ENCODE measurements at places on chromosomes 6 and 20.

- DNase-seq: no peak
These were observed 5.2 kb upstream of the LAMA5 start for GRCh38 chr20:62372042-62372993.

GRCh38 chr20:18734525-18735189, 78.9 kb upstream of the SCP2D1 start:
- no peak for DNase-seq

DNA sequence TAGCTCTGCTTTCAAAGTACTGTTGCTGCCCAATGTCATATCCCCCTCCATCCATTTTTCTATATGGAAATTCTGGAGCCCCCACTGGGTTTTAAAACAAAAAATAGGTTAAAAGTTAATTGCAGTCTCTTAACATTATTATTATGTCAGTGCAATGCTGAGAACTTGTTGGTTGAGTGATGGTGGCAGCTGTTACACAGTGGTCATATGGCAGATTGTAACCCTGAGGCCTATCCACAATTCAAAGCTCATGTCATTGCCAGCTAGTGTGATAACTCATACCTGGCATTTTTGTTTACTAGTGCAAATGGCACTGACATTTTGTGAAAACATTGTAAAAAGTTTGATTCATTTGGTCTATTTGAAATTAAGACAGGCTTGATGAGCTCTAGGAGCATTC, 305.7 kb upstream of the FLRT3 start:
- DNase-seq: no peak

- no peak for DNase-seq
These were observed 33.9 kb upstream of the STXBP5 start for GRCh38 chr6:147170269-147170668.

DNA sequence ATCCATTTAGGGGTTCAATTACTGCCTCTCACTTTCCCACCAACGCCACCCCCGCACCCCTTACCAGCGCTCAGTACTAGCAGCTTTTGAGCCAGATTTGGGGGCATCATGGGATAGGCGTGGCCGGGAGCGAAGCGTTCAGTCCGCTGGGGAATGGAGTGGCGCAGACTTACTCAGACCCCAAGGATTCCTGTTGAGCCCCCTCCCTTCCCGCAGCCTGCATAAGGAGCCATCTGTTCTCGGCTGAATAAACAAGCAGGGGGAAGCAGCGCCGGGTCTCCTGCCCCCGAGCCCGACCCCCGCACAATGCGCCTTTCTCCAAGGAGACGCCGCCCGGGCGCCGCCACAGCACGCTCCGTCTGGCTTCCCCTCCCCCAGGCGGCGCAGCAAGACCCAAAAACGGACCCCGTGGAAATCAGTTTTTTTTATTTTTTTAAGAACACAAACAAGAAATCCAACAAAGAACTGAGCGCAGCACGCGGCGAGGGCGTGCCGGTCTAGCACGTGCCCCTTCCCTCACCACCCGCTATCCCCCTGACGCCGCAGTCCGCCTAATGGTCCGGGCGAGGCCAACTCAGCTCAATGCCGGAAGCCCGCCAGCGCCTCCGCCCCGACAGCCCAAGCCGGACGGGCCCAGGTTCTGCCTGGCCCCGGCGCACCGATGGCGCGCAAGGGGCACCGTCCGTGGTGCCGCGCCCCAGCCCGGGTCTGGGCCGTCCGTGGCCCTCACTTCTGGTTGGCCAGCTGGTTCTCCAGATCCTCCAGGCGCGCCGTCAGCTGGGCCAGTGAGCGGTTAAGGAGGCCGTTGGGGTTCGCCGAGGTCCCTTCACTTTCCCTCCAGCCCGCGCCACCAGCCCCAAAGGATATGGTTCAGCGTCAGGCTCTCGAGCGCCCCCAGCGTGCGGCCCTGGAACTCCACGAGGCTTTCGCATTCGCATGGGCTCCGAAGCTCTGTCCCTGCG, 13.3 kb upstream of the RBPJL start:
- peak; percentile 78 for DNase-seq

DNA sequence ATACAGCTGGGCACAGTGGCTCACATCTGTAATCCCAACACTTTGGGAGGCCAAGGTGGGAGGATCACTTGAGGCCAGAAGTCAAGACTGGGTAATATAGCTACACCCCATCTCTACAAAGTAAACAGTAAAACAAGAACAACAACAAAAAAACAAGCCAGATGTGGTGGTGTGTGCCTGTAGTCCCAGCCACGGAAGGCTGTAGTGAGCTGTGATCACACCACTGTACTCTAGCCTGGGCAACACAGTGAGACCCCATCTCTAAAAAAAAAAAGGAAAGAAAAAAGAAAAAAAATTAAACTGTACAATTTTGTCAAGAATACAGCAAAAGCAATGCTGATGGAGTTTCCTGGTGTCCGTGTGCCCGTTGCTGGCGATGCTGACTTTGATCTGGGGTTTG, 47.2 kb upstream of the SLCO4A1 start:
- DNase-seq: no peak

- no peak for DNase-seq
These were observed 79.0 kb downstream of the ALDH8A1 start for GRCh38 chr6:134870677-134871498.

GRCh38 chr6:157721830-157722229, 101.2 kb upstream of the SNX9 start:
- DNase-seq: no peak

GRCh38 chr20:4119854-4120209, 104.5 kb upstream of the RNF24 start:
- DNase-seq: no peak

DNA sequence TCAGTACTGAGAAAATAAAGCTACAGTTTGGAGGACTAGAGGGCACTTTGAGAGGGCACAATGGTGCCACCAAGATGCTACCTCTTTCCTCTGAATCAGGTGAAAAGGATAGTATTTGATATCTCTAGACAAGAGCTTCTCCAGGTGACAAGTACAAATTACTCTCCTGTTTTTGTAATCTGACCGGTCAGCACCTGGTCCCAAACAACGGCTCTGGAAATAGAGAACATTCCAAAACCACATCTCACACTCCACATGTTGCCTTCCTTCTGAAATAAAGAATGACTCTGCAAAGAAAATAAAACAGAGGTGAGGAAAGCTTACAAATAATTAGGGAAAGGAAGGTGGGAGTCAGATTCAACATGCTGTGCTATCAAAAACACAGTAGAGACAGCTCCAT, 51.3 kb upstream of the CITED2 start:
- no peak for DNase-seq

DNA sequence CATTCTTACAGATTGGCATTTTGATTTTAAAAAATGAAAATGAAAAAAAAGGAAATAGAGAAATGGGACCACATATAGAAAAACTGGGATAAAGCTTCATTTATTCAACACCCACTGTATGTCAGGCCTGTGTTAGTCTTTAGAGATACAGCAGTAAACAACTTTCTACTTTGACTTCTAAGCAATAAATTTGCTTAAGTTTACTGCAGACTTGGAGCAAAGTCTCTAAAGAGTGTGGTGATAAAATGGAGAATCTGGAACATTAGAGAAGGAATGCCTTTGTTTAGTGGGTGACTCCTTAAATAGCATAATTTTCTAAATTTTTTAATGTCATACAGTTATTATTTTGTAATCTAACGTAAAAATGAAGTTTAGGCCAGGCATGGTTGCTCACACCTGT, 80.7 kb upstream of the CNKSR3 start:
- no peak for DNase-seq

DNA sequence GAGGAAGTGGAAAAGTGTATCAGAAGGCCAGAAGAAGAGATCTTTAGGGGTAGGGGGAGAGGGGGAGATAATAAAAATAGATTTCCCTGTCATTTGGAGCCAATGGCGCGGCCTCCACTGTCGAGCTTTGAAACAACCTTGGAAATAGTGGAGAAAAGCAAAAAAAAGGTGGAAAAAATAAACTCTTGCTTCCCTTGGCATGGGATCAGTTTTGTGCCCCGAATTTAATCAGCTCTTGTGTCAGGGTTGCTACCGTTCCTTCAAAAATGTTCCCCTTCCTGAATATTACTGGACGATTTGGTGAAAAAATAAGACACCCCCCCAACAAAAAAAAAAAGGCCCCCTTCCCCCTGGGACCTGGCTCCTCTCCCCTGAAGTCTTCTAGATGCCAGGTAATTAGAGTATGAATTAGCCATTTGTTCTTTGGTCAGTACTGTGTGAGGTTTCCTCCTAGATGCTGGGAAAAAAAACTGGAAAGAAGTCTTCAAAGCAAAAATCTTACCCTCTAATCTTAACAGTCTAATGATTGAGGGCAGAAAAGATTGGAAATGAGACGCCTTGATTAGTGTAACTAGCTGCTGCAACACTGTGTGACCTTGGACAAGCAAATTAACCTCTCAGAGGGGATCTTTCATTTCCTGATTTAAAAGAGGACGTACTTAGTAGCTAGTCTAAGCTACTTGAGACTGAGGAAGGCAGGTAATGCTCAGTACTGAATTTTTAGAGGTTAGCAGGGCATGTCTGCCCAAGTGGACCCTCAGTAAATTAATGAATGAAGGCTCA, 872 bp upstream of the RBM39 start:
- no peak for DNase-seq

DNA sequence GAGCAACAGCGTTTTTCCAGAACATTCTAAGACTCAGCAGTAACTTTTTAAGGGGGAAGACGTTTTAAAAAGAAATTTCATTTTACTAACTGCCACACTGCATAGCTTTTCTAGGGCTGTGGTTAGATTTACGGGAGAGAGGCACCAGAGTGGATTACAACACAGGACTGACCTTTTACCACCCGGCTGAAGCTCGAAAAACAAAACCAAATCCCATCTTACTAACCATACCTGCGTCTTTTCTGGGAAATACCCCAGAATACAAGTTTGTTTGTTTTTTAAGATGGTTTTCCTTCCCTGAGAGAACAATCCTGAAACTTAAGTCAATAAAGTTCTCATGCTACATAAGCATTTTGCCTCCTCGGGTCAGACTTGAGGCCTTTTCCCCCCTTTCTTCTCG, 209.3 kb upstream of the SOX4 start:
- no peak for DNase-seq

- DNase-seq: no peak
These were observed 46.9 kb downstream of the ANKRD6 start for GRCh38 chr6:89479897-89480296.

GRCh38 chr6:150600010-150600300, 270 bp downstream of the PLEKHG1 start:
- DNase-seq: no peak

- DNase-seq: no peak
These were observed 18.6 kb downstream of the TTPAL start for GRCh38 chr20:44494266-44494665.

DNA sequence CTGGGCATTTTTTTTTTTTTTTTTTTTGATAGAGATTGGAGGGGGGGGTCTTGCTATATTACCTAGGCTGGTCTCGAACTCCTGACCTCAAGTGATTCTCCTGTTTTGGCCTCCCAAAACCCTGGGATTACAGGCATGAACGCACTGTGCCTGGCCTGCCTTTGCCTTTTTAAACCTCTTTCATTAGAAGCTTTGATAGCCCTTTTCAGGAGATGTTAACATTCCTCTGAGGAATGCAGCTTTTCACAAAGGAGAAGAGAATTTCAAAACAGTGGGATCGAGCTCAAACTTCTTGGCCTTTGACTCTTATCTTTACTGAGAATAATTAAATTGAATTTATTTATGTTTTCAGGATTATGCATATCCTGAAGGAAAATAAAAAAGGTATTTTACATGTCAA, 31.3 kb downstream of the SLC26A8 start:
- no peak for DNase-seq

DNA sequence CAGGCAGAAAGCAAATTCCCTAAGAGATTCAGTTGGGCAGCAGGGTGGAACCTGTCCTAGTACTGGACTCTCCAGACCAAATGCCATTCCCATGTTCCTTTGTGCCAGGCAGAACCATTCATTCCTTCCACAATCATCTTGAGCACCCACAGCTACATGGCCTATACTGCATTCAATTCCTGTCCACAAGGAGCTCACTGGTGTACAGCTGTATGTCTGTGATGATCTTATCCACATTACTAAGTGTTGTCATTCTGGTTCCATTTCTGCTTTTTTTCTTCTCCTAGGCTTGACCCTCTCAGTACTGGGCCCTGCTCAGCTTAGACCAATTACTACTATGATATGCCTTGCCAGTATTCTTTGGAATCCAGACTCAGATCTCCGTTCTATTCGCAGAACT, 27.5 kb downstream of the MAN1A1 start:
- no peak for DNase-seq

DNA sequence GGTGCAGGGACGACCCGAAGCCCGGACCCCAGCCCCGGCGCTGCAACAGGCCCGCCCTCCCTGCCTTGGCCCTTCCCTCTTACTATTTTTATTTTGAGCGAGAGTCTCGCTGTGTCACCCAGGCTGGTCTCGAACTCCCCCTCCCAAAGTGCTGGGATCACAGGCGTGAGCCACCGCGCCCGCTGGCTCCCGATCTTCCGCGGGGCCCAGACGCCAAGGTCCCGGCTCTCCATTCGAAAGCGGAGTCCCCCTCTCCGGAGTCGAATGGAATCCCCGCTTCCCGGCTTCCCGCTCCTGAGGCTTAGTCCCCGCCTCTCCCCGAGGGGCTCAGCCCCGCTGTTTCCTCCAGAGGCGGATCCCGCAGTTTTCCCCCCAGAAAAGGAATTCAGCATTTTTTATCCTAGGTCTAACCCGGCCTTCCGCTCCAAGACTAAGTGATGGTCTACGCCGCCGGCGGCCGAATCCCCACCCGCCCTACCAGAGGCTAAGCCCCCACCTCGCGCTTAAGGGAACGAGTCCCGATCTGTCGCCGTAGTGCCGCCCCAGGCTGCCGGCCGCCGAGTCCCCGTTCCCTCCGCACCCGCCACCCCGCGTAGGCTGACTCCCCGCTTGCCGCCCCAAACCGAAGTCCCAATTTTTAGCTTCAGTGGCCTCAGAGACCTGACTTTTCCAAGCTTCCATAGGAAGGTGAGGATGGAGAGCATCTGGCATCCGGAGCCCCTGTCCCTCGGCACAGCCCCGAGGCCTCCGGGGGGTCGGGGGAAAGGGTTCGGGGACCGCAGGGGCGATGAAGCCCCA, 11.5 kb upstream of the TMC2 start:
- no peak for DNase-seq

GRCh38 chr20:9323622-9324021, 190.8 kb upstream of the LAMP5 start:
- DNase-seq: no peak

DNA sequence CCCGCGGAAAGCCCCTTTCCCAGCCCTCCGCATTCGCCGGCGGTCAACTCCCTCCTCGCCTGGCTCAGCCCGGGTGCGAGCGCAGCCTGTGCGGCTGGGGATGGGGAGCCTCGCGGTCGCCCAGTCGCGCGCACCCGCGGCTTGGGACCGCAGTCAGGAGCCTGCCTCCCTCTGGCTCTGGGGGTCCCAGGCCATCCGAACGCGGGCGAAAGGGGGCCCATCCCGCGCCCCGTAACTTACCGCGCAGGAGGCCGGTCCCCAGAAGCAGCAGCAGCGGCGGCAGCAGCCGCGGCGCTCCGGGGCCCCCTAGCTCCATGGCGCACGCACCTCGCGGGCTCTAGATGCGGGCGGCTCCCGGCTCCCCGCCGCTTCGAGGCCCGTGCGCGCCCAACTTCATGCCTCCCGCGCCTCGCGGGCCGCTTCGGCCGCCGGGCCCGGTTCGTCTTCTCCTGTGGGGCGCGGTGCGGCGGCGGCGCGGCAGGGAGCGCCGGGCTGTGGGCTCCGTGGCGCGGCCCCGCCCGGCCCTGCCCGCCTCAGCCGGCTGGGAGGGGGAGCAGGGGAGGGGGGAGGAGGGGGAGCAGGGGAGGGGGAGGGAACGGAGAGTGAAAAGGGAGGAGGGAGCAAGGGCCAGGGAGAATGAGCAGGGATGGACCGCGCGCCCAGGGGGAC, at the start of gene CHRNA4:
Gene CHRNA4 (minus strand): TSS at position 500 of the 669 bp plus-strand sequence. CDS start 184 bp downstream, at position 316.
- no peak for DNase-seq

GRCh38 chr6:71336901-71337300, 48.3 kb downstream of the OGFRL1 start:
- DNase-seq: no peak

- DNase-seq: no peak
These were observed 10.3 kb upstream of the MTRF1L start for GRCh38 chr6:153012856-153013255.
